ENCODE measurements at places on chromosomes 11 and 22. TPM values are rescaled to one million over a fixed set of nuclear protein-coding genes. Genes with fewer than 3 reads are reported as not detected.

The LIF gene
- polyA plus RNA-seq: 1.7 TPM

The SLC22A9 gene
- polyA plus RNA-seq: not detected

The APOA4 gene
- polyA plus RNA-seq: 1.5 TPM

The SLC1A2 gene
- polyA plus RNA-seq: 0.58 TPM

The FUT4 gene
- 5.3 TPM for polyA plus RNA-seq

The WT1 gene
- 254 TPM for polyA plus RNA-seq

The NRXN2 gene
- polyA plus RNA-seq: 25.8 TPM

The ATF4 gene
- 267 TPM for polyA plus RNA-seq

The PIH1D2 gene
- polyA plus RNA-seq: 11.7 TPM

The C22orf39 gene
- 45.9 TPM for polyA plus RNA-seq

The THY1 gene
- 86.0 TPM for polyA plus RNA-seq

The TAF6L gene
- 33.1 TPM for polyA plus RNA-seq

The GRK3 gene
- polyA plus RNA-seq: 9.3 TPM

The CARD16 gene
- polyA plus RNA-seq: 1.7 TPM

Data from renal cortex interstitium (tissue), 15 donors.